ENCODE measurements at places on chromosomes 2 and 18. TPM values are rescaled to one million over a fixed set of nuclear protein-coding genes. Genes with fewer than 3 reads are reported as not detected.

AQP4 gene
- total RNA-seq = 5.6 TPM

STEAP3 gene
- 11.2 TPM for total RNA-seq

C1GALT1C1L gene
- total RNA-seq = 2.7 TPM

KCNS3 gene
- 3.9 TPM for total RNA-seq

REEP1 gene
- total RNA-seq = 15.7 TPM

CRYGC gene
- not detected for total RNA-seq

- no peak for DNase-seq
These were observed 17.9 kb upstream of the CAVIN2 start for GRCh38 chr2:191864628-191865374.

GRCh38 chr18:74996055-74996454, 212.9 kb downstream of the PTGR3 start:
- no peak for DNase-seq

DNA sequence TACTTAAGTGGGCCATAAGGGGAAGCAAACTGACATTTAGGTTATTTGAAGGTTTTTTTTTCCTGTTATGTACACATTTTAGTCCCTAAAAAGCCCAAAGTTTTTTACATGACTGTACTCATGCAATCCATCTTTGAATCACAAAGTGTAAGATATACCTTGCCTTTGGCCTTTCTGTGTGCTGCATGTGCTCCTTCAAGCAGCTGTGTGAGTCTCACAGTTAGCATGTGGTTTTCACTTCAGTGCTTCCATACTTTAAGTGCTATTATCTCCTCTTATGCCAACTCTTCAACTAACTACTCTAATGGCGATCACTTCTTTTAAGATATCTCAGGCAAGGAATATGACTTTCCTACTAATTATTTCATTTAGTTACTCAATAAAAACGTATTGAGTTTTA, 597.1 kb upstream of the ACVR2A start:
- DNase-seq = no peak

DNA sequence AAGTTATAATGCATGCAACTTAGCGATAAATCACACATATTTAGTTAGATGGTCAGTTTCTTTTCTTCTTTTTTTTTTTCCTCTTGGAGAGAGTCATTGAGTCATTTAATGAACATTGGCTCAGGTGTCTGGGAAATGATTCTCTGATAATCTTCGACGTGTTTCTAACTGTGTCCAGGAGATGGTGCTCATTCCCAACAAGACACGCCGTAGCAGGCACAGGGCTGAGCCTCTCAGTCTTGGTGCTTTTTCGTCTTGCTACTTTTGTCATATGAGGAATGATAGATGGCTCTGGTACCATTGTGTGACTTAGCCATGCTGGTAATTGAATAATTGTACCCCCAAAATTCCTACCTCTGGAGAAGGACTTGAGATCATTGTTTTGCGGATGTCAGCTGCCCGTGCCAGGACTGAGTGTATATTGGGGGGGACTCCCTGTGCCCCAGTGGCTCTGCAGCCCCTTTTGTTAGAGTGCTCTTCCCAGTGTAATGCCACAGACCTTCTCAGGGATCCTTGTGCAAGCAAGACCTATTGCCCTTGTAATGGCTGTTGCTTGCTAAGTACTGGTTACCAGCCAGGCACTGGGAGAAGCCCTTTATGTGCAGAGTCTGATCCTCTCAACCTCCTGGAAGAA, 107.6 kb upstream of the CYRIA start:
- DNase-seq = no peak

GRCh38 chr2:133726973-133727372, 158.7 kb upstream of the NCKAP5 start:
- no peak for DNase-seq

DNA sequence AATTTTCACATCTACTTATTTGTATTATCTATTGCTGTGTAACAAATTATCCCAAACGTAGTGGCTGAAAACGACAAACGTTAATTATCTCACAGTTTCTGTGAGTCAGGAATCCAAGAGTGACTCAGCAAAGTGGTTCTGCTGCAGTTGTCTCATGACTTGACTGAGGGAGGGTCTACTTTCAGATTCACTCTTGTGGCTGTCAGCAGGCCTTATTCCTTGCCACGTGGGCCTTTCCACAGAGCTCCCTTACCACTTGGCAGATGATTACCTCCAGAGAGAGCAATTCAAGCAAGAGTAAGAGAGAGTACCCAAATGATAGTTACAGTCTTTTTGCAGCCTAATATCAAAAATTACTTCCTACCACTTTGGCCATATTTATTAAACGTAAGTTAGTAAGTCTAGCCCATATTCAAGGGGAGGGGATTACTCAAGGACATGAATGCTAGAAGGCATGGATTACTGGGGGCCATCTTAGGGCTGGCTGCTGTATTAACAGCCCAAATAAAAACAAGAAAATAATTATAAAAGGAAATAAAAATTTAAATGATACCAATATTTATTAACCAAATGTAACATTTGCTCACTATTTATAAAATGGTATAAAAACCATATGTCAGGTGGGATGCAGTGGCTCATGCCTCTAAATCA, 48.7 kb upstream of the NBEAL1 start:
- no peak for DNase-seq

DNA sequence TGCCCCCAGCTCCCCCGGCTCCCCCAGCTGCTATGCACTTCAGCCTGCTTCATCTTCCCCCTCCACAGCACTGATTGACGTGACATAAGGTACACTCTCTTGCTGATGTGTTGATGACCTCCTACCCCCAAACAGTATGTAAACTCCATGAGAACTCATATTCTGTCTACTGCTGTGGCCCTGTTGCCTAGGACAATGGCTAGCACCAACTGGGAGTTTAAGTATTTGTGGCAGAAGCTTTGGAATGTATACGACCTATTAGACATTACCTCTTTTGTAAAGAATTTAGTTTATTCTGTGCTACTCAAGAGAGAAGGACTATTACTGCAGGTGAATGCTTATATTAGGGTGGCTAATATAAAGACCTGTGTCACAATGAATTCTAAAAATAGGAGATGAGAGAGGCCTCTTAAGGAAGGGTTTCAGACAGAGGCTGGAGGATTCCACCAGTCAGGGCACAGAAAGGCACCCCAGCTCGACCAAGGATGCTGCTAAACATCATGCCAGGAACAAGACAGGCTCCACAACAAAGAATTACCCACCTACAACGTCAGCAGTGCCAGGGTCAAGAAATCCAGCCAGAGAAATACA, 60.6 kb downstream of the CABYR start:
- DNase-seq = no peak

DNA sequence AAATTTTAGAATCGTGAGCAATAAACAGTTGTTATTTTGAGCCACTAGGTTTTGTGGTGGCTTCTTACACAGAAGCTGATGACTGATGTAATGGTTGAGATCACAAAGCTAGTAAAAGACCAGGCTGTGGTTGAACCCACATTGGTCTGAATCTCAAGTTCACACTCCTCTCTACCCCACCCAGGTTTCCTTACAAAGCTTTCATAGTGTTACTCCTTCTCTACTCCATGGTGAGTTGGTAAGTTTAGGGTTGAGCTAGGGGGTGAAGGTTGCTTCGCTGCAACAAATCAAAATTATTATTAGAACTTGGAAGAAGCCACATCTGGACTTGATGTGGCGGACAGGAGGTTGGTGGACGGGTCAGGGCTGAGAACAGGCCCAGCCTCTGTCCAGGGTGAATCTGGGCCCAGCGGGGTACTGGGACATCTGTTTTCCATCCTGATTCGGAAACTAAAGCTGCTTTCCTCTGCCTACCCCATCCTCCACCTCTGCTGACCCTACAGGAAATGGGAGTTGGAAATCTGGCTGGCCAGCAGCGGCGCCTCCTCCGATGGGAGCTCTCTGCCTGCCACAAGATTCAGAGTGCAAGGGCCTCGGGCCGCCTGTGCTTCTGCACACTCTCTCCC, 86.3 kb downstream of the ZFP36L2 start:
- DNase-seq = peak; percentile 72

DNA sequence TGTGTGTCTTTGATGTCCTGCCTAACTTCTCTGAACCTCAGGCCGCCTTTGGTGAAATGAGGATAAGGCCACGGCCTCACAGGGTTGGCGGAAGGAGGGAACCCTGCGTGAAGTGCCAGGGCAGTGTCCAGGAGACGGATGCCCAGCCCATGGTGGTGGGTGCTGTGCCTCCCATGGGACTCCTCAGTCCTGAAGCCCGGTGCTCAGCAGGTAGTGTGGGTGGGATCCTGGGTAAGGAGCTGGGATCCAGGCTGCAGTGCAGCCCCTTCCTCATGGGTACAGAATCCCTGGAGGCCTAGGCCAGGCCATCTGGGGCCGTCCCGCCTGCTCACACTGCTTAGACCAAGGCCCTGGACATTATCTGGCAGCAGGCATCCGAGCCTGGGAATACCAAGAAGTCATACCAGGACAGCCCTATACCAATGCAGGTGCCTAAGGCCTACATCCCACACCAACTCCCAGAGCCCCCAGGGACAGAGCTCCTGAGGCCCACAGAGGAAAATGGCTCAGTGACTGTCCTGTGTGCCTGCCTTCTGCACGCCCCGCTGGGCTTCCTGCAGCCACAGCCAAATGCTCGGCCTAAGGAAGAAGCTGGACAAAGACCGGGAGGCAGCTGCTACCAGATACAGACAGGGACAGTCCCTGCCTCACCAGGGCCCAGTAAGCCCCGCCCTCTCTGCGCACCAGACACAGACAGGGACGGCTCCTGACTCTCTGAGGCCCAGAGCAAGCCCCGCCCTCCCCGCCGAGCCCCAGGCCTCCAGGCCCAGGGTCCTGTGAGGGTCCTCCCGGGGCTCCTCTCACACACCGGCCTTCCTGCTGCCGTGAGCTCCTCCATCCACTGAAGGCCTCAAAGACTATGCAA, 78.0 kb downstream of the NDUFA10 start:
- DNase-seq = peak; percentile 16

DNA sequence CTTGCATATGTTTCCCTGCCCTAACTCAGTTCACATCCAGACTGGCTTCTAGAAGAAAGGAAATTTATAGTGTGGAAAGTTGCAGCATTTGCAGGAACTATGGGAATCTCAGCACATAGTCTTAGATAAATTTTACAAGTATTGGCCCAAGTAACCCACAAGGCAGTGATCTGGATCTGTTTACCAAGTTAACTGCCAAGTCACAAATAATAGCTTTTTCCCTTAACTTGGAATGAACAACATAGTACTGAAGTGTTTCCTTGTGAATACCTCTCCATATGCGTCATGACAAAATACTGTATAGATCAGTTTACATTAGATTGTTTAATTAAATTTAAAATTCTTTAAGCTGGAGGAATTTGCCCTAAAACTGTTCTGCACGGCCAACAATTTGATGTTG, 255.8 kb upstream of the EPAS1 start:
- DNase-seq = no peak

DNA sequence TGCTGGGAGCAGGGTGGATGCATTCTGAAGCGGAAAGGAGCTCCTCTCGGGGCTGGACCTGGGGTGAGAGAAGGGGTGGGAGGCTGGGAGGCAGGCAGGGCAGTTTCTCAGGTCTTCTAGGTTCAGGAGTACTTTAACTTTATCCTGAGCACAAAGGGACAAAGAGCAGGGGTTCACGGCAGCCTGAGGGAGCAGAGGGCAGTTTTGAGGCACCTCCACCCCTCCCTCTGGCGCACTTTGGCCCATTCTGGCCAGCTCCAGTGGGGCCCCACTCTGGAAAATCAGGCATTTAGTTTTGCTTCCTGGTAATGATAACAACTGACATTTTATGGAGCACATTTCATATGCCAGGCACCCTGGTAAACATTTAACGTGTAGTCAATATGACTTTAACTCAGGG, 14.3 kb downstream of the B3GNT7 start:
- no peak for DNase-seq

DNA sequence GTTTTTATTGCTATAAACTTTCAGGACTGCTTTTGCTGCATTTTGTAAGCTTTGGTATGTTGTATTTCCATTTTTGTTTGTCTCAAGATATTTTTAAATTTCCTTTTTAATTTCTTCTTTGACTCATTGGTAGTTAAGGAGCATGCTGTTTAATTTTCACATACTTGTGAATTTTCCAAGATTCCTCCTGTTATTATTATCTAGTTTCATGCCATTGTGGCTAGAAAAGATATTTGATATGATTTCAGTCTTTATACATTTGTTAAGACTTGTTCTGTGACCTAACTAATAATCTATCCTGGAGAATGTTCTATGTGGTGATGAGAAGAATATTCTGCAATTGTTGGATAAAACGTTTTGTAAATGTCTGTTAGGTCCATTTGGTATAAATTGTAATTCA, 62.1 kb downstream of the NUP35 start:
- DNase-seq = no peak

DNA sequence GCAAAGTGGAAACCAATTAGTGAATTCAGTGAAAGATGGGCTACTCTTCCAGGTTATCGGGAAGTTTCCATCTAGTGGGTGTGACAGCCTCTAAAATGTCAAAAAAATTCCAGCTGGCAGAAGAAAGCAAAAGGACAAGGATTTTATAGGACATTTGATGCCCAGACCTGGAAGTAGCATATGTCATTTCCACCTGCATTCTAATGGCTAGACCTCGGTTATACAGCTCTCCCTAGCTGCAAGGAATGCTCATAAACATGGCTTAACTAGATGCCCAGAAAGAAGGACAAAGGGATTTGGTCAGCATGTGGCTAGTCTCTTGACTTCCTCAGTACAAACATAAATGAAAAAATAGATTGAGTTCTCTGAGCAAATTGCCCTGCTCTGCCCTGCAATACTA, 215.4 kb downstream of the NYAP2 start:
- no peak for DNase-seq

DNA sequence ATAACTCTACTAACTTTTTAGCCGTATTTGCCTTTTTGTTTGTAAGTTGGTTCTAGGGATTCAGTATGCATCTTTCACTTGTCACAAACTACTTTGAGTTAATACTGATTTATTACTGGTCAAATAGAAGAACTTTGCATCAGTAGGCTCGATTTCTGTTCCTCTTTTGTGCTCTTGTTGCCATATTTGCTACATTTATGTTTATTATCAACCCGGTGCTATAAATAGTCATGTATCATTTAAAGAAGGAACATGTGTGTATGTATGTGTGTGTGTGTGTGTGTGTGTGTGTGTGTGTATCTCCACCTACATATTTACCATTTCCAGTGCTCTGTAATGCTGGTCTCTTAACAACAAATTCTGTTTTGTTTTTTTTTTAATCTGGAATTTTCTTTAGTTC, 79.6 kb upstream of the B3GNT7 start:
- DNase-seq = no peak

DNA sequence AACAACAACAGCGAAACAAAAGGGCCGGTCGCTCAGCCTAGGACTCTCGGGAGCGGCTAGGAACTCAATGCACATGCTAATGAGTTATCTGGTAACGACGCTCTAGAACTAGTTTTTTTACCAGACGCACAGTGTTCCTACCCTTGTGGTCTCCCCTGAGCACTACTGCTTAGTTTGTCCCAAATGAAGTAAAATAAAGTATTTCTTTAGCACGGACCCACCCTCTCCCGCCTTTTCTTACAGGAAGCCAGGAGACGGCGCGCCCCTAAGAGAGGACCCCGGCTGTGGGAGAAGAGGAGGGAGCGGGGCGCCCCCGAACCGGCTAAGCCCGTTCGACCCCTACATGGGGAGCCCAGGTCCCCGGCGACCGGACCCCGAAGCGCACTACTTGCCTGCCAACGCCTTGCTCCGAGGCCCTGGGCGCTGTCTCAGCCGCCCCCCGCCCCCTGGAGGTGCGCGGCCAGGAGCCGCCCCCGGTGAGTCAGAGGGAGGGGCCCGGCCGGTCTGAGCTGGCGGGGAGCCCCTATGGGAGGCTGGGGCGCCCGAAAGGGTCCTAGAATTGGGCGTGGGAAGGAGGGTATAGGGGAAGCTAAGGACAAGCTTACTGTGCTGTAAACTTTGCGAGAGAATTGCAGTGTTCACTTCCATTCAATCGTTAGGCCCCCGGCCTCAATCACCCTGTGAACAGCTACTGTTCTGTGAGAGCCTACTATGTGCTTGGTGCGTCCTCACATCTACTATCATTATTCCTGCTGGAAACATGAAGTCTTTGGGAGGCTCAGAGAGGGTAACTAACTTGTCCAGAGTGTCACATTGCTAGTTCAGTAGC, 3.6 kb upstream of the CAPG start:
- DNase-seq = peak; percentile 64

Data from left cardiac atrium (tissue), 4 donors.